ENCODE measurements at places on chromosomes 3 and 15.

- DNase-seq: no peak
Observed at GRCh38 chr3:65889707-65890099, 149.0 kb downstream of the MAGI1 start.

GRCh38 chr3:193819117-193820010 is 226.4 kb downstream of the OPA1 start:
- DNase-seq: no peak

DNA sequence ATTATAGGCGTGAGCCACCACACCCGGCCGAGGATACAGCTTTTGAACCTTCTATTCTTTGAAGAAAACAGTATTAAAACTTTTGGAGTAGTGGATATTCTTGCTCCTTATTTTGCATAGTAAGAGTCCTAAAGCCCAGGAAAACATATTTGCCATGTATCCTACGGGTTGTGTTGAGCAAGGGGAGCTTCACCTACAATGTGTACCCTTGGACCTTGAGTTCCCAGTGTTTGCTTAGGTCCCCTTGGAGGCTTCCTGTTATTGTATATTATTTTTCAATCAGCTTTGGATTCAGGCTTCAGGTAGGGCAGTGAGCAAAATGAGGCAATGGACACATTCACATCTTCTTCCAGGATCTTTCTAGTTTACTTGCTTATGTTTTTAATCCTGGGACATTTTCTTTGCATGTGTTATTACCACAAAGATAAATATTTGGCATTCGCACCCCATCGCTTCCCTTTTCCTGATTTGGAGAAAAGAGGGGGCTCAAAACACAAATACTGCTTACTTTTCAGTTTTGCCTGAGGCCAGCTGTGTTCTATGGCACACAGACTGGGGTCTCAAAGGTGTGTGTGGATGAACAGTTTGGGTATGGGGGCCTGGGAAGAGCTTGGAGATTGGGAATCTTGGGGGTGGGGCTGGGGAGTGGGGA is 88.7 kb downstream of the FNDC3B start:
- no peak for DNase-seq

- DNase-seq: peak; percentile 84
Observed at GRCh38 chr3:145865399-145866018, 295.5 kb downstream of the PLOD2 start.

- DNase-seq: no peak
Observed at GRCh38 chr15:81941479-81941878, 104.3 kb downstream of the MEX3B start.

DNA sequence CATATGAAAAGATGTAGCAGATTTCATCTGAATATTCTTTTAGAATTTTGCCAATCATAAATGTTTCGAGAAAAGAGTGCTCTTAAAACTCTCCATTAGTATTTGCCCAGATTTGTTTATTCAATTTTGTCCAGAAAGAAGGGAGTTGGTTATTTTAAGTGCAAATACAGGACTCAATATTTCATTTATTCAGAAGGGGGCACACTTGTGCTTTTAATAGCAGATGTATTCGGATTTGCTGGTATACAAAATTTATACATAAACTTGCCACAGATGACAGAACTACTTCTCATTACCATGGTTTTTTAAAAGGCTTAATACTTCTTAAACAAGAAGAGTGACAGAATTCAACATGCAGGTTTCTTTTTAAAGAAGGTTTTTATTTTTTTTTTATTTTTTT is 69.8 kb upstream of the GRM7 start:
- no peak for DNase-seq

Data from NCI-H446 treated with DMSO at 0.1 percent for 48 hours (cell line).